ENCODE measurements at places on chromosomes 6 and 20.

DNA sequence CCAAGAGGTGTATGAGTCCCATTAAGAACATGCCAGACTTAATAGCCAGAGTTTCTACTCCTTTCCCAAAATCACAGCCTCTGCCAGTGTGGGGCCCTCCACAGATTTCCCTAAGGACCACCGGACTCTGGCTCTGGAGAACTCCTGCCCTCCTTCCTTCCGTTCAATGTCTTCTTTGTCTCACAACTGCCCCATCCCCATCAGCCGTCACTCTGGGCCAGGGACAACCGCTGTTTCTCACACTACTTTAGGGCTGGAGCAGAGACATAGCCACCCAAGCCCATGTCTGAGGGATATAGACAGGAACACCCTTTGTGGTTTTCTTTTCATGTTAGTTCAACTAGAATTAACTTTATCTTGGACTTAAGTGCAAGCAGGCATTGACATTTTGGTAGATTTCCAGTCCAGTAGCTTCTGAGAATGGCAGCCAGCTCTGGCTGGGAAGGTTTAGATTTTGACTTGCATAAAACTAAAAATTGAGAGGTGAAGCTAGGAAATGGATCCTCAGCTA, 6.7 kb upstream of the ACSS1 start:
- DNase-seq, result no peak

GRCh38 chr20:4550740-4551139, 171.0 kb upstream of the PRND start:
- DNase-seq, result no peak

DNA sequence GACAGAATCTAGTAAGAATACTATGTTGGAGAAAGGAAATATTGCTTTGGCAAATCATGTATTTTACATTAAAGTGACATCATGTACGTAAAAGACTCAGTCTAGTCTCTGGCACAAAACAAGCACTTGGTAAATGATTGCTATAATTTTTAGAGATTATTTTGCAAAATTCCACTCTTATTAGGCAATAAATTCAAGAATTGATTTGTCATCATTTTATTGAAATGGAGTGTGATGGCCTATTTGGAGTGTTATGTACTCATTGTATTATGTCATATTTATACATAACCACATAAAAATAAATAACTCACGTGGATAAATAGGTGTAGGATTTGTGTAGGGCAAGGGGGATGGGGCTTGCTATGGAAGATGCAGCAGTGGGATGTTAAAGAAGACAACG, 70.0 kb upstream of the FYN start:
- DNase-seq, result no peak

GRCh38 chr6:42407379-42407778, 44.3 kb downstream of the TRERF1 start:
- DNase-seq, result no peak

- no peak for DNase-seq
These were observed 10.7 kb downstream of the SPATA2 start for GRCh38 chr20:49904440-49905214.

DNA sequence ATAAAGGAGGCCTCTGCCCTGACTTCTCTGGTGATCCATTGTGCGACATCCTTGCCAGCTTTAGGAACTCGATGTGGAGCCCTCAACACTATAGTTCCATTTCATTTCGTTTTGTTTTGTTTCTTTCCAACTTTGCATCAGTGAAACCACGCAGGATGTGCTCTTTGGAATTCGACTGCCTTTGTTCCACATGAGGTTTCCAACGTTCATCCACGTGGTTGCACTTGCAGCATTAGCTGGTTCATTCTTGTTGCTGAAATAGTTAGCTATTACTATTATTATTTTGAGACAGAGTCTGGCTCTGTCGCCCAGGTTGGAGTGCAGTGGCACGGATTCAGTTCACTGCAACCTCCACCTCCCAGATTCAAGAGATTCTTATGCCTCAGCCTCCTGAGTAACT, 61.3 kb upstream of the ZNFX1 start:
- DNase-seq, result no peak

DNA sequence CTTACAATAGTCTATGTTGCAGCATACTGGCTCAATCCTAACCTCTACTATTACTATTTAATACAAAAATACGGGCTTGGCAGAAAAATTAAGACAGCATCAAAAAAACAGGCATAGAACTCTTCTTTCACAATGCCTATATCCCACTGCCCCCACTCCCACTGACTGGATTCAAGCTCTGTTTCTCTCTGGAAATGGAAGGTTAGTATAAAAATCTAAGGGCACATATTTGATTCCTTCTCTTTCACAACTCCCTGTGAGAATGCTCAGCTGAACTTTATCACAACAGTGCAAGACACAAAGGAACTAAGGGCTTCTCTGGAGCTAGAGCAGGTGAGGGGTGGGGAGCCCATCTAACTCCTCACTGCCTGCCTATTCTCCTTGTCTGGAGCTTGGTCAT, 258.4 kb upstream of the FAM83B start:
- no peak for DNase-seq

DNA sequence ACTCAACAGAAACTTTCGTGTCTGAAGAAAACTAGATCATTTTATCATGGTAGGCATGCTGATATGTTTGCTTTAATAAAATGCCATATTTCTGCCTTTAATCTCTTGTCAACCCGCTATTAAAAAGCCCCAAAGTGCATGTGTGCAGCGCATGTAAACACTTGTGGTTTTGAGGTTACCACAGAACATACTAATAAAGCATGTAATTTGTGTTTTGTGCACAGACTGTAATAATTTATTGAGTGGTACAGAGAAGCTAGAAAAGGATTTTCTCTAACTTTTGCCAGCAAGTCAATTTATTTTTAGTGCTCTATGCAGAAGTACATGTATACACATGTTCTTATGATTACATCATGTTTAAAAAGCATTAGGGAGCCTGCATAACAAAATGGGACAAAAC, 349.9 kb upstream of the SLC35B3 start:
- no peak for DNase-seq

DNA sequence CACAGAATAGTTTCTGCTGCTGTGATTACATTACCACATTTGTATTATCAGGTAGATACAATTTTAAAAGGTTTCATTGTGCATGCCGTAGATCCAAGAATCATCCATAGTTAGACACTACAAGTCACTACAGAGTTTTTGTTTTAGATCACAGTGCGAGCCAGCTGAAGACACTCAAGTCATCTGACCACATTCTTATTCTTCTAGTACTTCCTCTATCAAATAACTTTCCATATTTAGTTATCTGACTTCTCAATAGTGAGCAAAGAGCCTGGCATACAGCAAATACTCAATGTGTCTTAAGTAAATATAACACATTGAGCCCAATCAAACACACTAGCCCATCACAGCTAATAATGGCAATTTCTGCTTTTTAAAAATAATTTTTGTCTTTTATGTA, 195.4 kb downstream of the ASCC3 start:
- no peak for DNase-seq

- DNase-seq, result no peak
These were observed 65.4 kb downstream of the MTFR2 start for GRCh38 chr6:136184738-136185137.

DNA sequence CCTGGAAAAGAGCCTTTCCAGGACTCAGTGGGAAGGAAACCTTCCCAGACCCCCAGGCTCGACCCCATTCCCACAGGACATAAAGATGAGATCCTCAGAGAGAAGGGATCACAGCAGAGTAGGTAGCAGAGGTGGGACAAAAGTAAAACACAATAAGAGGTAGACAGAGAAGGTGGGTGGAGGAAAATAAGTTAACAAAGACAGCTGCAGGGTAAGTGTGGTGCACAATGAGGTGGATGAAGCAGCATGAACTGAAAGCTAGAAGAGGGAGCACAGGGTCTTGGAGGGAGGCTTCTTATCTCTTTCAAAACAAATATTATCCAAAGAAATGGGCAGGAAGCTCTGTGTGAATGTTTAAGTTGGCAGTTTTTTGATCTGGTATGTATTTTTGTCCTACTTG, 14.0 kb upstream of the MAP7 start:
- DNase-seq, result no peak

DNA sequence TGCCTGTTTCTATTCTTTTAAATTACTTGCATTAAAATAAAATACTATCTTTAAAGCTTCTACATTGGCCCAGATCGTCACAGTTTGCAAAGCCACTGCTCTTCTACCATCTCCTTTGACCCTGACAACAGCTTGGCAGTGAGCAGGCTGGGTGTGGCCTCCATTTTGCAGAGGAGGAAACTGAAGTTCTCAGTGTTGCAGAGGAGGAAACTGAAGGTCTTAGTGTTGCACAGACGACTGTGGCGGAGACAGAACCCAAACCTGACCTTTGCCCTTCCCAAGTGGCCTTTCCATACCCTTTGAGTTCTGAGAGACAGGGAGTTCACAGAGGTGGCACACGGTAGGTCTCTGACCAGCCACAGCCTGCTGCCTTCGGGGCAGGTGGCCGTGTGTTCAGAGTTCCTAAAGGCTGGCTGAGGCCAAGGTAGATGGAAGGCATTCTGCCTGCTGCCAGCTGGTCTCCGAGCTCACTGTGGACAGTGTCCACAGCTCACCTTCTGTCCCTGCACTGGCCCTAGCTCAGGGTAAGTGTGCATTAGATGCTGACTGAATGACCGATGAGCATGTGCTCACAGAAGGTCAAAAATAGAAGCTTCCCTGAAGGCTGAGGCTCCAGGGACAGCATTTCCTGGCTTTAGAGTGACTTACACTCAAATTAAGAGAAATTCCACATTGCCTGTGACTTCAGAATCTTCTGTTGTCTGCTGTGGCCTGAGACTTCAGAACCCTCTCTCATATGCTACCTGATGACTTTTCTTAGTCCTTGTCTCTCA, 113.5 kb upstream of the SLC24A3 start:
- DNase-seq, result no peak

DNA sequence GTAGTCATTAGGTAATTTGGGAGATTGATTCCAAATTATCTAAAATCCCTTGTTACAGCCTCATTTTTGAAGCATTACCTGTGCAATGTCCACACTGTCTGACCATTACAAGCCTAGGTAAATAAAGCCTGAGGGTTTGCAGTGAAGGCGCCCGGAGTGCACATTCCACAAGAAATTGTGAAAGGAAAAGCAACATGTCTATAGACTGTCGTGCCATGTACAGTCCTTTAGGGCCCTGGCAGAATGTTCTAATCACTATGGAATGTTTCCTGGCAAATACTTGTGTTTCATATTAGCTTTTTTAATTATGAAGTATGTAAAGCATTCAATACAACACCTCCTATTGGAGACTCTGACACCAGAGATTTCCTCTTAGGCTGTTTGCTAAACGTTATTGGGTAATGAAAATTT, 28.9 kb downstream of the PREP start:
- no peak for DNase-seq

All from activated CD4-positive, CD25-positive, alpha-beta regulatory T cell treated with anti-CD3 and anti-CD28 coated beads, Interleukin-2, amount 50 U/mL, for 16 hours (primary cell).